Pancreas (tissue), 10 donors: ENCODE measurements at places on chromosomes 4 and X.

DNA sequence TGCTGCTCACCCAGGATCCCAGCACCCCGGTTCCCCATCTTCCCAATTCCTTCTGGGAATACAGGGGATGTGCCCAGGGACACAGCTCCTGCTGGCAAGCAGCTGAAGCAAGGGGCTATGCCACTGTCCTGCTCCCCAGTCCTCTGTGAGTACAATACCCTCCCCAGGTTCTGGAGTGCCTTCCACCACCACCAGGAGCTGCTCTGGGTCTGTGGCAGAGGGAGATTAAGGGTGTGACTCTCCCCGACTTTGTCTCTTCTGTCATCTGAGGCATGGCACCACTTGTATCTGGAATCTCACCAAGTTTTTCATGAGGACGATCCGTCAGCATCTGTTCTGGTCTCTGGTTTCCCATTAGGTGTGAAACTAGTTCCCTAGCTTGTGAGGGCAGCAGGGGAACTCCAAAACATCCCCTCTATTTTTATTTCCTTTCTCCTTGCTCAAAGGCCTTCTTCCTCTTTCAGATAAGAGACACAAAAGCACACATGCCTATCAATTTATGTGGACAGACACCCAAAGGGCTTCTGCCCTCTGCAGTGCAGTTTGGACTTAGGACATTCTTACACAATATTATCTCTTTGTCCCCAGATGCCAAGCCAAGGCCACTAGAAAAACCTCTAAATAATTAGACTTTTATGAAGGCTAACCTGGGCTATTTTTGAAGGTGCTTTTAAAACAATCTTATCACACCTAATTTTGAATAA, 26.8 kb downstream of the MGST2 start:
- no peak overlapping the region for H3K4me3 ChIP-seq
- no peaks in the 10 kb centered on the region for H3K4me1 ChIP-seq
- H3K27me3 ChIP-seq = no peaks in the 10 kb centered on the region
- H3K27ac ChIP-seq = no peak overlapping the region
- H3K36me3 ChIP-seq = no peaks in the 10 kb centered on the region

DNA sequence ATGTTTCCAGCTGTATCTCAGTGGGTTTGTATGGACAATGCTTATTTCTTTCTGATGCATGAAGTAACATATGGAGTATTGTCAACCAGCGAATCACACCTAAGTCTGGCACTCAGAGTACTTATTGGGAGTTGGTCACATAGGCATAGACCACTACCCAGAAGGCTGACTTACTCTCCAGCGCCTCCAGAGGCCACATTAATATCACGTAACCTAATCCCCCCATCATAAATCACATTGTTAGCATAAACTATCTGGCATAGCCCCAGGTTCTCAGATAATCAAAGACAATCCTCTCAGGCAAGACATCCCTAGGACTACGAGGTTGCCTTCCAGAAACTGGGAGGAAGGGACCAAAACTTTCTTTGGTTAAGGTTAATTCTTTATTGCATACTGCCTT, 560.5 kb upstream of the PABPC4L start:
- no peaks in the 10 kb centered on the region for H3K4me1 ChIP-seq
- no peak overlapping the region for H3K27ac ChIP-seq
- H3K36me3 ChIP-seq = no peaks in the 10 kb centered on the region
- H3K27me3 ChIP-seq = no peaks in the 10 kb centered on the region
- H3K4me3 ChIP-seq = no peak overlapping the region

DNA sequence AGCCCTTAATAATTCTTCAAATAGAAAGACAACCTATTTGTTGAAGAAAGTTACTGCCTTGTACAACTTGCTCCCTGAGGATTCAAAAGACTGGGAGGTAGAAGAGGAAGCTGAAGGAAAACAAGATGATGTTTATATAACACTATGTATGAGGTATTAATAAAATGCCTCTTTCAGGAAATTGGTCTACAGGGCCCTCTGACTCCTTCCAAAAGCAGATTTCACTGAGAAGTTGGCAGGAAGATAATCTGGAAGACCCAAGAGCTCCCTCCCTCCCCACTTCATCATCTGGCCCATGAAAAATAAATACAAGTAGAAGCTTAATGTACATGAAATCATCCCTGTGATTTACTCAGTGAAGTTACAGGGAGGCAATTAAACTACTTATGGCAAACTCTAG, 107.5 kb upstream of the MAGEC2 start:
- DNase-seq = no peak
- no peaks in the 10 kb centered on the region for H3K27me3 ChIP-seq
- no peaks in the 10 kb centered on the region for H3K4me1 ChIP-seq
- H3K27ac ChIP-seq = no peak overlapping the region
- no peak overlapping the region for H3K4me3 ChIP-seq

- no peak overlapping the region for H3K4me3 ChIP-seq
- no peak overlapping the region for H3K27ac ChIP-seq
- no peaks in the 10 kb centered on the region for H3K36me3 ChIP-seq
- H3K4me1 ChIP-seq = no peaks in the 10 kb centered on the region
- H3K27me3 ChIP-seq = no peaks in the 10 kb centered on the region
Observed at GRCh38 chr4:15495621-15496020, 25.9 kb downstream of the CC2D2A start.

DNA sequence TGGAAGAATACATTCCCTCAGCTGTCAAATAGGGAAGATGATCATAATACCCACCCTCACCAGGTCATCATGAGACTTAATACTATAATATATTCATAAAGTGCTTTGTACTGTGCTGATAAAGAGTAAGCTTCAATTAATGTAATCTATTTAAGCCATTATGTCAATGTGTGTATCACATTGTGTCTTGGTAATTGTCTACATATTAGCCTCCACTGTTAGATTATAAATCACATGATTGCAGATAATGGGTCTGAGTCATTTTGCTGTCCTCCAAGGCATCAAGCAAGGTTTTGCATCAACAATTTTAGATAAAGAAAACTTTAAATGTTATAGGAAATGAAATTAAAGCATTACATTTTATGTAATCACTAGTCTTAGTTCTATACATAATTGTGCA, 45.2 kb upstream of the CEP135 start:
- no peak overlapping the region for H3K4me3 ChIP-seq
- H3K36me3 ChIP-seq = peaks cover 5% of the 10 kb centered on the region
- no peak for DNase-seq
- H3K4me1 ChIP-seq = no peaks in the 10 kb centered on the region
- no peak overlapping the region for H3K27ac ChIP-seq

DNA sequence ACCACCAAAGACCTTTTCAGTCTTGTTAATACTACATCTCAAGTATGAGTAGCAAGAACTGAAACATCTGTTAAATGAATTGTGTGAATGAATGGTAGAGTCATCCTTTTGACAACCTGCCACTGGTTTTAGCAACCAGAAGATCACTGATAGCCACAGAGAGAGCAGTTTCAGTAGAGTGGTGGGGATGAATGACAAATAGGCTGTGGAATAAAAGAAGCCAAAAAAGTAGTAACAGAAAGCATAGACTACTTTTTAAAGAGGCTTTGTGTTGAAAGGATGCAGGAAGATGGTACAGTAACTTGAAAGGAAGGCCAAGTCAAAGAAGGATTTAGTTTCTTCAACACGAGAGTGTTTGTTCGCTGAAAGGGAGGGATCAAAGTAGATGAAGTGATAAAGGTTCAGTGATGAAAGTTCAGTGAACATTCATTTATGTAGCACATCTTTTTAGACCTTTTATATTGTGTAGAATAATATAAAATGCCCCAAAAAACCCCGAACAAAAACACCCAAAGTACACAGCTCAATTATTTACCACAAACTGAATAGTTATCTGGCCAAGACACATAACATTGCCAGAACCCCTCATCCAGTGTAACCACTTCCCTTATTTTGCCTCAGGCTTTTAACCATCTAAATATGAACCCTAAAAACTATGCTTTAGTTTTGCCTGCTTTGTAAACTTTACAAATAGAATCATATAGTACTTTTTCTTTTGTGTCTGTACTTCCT, 40.1 kb upstream of the EIF1AX start:
- DNase-seq = no peak
- no peak overlapping the region for H3K4me3 ChIP-seq
- H3K36me3 ChIP-seq = peaks cover under 1% of the 10 kb centered on the region
- H3K27ac ChIP-seq = no peak overlapping the region
- H3K4me1 ChIP-seq = no peaks in the 10 kb centered on the region

DNA sequence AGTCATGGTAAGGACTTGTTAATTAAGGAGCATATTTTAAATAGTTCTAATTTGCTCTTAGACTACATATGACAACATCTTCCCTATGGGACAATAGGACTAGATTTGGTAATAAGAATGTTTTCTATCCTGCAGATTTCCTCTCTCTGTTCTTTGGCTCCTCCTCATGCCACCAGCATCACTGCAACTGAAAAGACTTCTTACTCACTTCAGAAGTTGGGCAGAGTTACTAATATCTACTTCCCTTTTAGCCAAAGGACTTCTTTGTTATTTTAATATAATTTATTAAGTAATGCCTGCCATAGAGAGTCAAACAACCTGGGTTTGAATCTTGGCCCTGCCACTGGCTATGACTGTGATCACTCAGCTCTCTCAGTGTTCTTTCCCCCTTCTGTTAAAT, 16.4 kb downstream of the MMAA start:
- H3K4me3 ChIP-seq = no peak overlapping the region
- no peak for DNase-seq
- H3K27ac ChIP-seq = no peak overlapping the region
- H3K27me3 ChIP-seq = no peaks in the 10 kb centered on the region

DNA sequence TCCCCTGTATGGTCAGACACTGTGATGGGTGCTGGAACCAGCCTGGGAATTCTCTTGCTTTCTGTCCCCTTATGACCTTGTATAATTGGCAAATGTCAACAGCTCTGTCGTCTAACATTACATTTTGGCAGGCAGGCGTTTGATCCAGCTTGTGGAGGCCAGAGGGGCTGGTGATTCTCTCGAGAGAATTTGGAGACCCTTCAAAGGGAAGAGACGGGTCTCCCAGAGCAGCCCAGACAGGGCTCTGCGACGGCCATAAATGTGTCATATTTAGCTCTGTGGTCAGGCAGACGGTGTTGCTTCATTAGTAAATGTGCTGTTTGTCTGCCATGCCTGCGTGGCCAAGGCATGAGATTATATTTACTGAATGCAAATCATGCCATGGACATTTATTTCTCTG, 68.7 kb downstream of the SORCS2 start:
- no peaks in the 10 kb centered on the region for H3K4me1 ChIP-seq
- H3K27me3 ChIP-seq = no peaks in the 10 kb centered on the region
- H3K4me3 ChIP-seq = no peak overlapping the region
- H3K36me3 ChIP-seq = no peaks in the 10 kb centered on the region

DNA sequence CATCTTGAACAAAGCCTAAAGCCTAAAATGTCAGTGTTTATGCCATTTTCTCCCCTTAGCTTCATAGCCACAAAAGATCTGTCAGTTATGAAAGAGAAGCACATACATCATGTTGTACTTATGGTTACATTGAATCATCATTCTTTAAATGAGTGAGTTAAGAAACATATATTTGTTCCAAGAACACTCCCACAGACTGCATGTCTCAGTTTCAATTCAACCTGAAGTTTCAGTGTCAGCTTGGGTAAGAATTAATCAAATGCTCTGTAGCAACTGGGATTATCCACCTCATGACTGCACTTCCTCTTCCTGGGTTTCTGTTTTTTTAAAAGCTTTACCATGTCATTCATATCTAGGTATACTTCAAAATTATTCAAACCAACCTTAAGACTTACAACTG, 3.9 kb upstream of the TMPRSS11B start:
- no peak overlapping the region for H3K27ac ChIP-seq
- H3K36me3 ChIP-seq = no peaks in the 10 kb centered on the region
- DNase-seq = no peak
- no peak overlapping the region for H3K4me3 ChIP-seq
- H3K27me3 ChIP-seq = no peaks in the 10 kb centered on the region

DNA sequence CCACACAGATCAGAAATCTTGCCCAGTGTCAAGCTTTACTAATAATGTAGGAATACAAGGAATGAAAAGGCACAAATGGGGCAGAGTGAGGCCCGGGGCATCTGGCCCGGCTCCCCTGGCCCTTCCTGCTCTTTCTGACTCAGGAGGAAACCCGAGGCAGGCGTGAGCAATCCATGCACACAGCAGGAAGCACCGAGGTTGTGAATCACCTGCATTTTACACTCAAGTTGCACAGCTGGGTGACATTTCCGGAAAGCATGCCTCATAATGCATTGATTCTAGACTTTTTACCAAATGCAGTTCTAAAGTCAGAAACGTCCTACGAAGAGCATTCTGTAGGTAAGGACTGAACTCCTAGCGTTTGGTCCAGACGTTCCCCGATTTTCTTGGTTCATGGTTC, 38.9 kb downstream of the PRIMPOL start:
- H3K4me1 ChIP-seq = no peaks in the 10 kb centered on the region
- no peaks in the 10 kb centered on the region for H3K36me3 ChIP-seq
- H3K27me3 ChIP-seq = no peaks in the 10 kb centered on the region
- DNase-seq = no peak

DNA sequence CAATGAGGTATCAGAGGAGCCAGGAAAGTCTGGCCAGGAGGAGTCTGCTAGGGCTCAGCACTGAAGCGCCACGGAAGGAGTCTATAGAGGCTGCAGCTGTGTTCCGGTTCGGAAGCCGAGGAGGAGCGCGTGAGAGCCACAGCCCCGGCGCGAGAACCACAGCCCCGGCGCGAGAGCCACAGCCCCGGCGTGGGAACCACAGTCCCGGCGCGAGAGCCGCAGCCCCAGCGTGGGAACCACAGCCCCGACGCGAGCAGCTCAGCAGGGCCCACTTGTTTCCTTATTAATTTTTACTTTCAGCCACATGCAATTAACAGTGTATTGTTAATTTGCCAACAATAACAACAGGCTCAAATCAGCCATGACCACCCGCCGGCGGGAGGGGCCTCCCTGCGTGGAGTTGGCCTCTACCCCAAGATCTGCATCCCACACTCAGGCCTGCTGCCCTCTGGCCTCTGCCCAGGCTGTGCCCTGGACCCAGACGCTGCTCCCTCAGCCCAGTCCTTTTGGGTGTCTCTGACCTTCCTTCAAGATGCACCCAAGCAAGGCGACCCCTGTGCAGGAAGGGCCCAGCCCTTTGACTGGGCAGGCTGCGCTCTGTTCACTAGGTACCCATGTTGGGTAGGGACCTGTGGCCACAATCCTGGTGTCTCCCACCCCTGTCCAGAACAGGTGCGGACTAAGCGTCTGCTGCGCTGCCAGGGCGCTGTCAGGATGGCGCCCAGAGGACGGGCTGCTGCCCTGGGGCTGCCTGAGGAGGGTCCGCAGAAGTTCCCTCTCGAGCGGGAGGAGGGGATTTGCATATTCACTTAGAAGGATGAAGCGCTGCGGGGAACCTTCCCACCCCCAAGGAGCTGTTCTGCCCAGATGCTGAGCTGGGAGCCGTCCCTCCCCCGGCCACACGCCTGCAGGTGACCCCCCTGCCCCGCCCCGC, 113.8 kb downstream of the ADRA2C start:
- H3K36me3 ChIP-seq = no peaks in the 10 kb centered on the region
- no peaks in the 10 kb centered on the region for H3K27me3 ChIP-seq
- no peak for DNase-seq
- H3K4me1 ChIP-seq = no peaks in the 10 kb centered on the region

DNA sequence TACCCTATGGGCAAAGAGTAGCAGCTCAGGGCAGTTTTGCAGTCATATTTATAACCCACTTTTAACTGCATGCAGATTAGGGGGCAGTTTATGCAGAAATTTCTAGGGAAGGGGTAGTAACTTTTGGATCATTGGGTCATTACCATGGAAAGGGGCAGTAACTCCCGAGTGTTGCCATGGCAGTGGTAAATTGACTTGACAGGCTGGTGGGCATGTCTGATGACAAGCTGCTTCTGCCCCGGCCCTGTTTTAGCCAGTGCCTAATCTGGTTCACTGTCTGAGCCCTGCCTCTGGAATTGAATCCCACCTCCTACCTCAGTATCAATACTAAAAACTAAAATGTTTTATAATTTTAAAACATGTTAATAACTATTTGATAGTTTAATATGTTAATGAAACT, 362.1 kb upstream of the ATOH1 start:
- H3K27ac ChIP-seq = no peak overlapping the region
- no peak for DNase-seq
- H3K4me3 ChIP-seq = no peak overlapping the region
